Ovary (tissue), 10 donors: ENCODE measurements at places on chromosomes 6 and 20.

DNA sequence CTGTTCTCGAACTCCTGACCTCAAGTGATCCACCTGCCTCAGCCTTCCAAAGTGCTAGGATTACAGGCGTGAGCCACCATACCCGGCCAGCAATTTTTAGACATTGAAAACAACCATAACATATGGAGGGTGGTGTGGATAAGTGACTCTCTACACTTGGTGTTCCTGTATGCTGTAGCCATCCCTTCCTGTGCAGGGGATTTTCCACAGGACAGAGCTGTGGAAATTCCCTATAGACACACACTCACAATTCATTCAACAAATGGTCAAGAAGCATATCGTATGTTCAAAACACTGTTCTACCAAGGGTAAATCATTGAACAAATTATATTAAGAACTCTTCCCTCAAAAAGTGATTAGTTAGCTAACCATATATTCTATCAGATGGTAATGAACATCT lies 6.3 kb downstream of the BTN2A1 start:
- no peak for DNase-seq

DNA sequence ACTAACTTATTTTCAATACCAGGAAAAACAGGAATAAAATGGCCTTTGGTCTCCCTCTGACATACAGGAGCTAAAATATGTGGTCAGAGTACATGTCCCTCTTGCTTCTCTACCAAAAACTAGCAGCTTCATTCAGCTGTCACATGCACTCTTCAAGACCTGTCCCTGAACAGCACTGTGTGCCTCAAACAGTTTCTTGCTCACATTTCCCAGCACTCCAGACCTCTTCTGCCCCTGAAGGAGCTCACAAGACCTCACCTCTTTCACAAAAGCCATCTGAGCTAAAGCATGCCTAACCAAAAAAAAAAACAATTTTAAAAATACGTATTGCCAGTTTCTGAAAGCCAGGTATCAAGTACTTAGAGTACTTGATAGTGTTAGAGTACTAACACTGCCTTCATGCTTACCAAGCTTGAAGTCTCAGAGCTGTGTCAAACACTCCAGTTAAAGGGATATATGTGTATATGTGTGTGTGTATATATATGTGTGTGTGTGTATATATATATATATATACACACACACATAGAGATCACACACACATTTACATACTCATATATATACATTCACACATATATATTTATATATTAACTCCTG lies 148.3 kb upstream of the POU3F2 start:
- DNase-seq, result no peak

- DNase-seq, result peak; percentile 95
These were observed 118.1 kb downstream of the CEBPB start for GRCh38 chr20:50308513-50309279.

- DNase-seq, result no peak
These were observed 820.1 kb downstream of the TENT5A start for GRCh38 chr6:80932359-80932758.

GRCh38 chr20:3080939-3081388 lies 3.6 kb downstream of the AVP start:
- DNase-seq, result peak; percentile 62

DNA sequence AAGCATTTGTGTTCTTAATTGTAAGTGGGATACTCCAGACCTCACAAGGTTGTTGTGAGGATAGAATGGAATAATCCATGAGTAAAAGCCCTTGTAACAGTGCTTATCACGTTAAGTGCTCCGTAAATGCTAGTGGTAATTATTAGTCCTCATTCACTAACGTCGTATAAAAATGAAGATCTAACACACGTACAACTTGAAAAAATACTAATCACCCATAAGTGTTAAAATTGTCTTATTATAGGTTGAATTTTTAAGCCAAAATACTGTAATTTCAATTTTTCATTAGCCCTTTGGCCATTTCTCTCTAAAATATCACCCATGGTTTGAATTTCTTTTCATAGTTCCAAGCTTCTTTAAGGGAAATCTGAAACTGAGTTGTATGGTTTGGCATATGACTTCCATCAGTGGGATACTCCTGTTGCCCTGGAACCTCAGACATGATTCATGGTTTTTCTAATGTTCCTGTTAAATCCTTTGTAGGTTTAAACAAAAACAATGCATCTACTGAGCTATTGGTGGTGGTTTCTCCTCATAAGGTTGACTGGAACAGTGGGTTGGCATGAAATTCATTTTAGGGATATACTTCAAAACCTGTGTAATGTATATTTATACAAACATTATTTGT lies 19.1 kb downstream of the XRN2 start:
- DNase-seq, result no peak

DNA sequence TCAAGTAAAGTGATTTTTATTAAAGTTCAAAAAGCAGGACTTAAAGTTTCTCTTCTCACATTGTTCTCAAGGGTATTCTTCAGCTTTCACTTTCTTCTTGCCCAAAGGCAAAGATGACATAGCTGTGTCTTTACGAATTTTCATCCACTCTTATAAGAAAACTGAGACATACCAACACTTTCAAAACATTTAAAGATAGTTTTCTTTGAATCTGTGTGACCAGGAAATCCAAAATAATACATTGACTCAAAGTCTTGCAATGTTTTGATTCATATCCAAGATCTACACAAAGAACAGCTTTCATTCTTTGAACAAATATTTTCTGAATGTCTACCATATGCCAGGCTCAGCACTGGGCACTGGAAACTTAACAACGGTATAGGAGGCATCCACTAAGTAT lies 117.9 kb downstream of the SIM1 start:
- no peak for DNase-seq

DNA sequence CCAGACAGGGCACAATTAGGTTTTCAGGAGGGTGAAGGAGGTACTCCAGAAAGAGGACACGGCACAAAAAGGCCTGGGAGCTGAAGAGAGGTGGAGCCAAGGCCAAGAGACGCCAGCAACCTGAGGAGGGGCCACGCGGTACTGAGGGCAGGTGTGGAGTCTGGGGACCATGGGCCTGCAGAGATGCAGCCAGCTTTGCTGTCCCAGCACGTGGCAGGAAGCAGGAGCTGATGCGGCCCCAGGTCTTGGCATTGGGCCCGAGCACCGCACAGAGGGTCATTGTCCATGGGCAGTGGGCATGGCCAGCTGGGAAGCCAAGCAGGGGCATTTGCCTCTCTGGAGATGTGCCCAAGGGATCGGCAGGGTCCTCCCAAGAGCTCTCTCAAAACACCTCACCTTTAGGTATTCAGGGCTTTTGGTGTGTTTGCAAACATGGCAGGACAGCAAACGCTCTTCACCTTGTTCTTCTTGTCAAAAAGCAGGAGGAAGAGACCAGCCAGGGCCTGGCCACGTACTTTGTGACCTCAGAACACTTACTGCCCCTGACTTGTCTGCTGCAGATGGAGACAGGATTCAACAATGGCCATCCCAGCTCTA lies 1.4 kb upstream of the BPIFB1 start:
- DNase-seq, result no peak

GRCh38 chr20:31764641-31765305 lies 25.7 kb downstream of the TPX2 start:
- no peak for DNase-seq
